T-cell (primary cell): ENCODE measurements at places on chromosomes 3 and 15. TPM values are rescaled to one million over a fixed set of nuclear protein-coding genes. Genes with fewer than 3 reads are reported as not detected.

SEMA5B gene
- total RNA-seq: 0.08 TPM

OR5K4 gene
- not detected for total RNA-seq

- DNase-seq: no peak
Observed at GRCh38 chr3:72331076-72331475, 517.2 kb downstream of the SHQ1 start.

GRCh38 chr15:96261575-96262034 is 68.9 kb upstream of the NR2F2 start:
- no peak for DNase-seq

DNA sequence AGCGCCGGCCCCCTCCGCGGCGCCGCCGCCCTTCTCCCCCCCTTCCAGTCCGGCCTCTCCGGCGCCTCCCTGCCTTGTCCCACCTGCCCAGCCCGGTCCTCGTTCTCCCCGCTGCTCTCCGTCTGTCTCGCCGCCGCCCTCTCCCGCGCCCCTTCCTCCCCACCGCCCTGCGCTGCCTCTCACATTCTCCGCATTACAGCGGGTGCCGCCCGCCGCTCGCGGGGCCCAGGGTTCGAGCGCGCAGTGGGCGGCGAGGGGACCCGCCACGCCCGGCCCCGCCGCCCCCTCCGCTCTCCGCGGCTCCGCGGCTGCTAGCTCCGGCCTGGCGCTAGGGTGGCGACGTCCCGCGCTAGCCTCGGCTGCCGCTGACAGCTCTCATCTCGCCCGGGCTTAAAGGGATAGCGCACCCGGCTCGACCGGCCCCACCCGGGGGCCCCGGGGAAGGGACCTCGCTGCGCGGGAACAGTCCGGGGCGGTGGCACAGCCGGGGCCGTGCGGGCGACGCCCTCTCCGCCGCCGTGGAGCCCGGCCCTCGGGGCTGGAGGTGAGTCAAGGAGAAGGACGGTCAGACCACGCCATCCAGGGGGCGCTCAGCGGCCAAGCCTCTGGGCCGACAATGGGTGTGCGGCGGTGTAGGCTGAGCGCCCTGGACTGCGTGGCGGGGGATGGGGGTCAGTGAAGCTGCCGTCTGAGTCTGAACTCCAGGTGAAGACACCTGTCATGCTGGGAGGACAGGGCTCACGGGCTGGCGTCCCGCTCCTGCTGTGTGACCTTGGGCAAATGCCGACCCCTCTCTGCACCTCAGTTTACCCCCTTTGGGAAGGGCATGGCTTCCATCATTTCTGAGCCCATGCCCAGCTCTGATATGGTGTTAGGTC is 187.4 kb upstream of the LINGO1 start:
- DNase-seq: no peak

SCAMP5 gene
- total RNA-seq: 0.41 TPM
